ENCODE measurements at places on chromosomes 3 and 15.
A peak's percentile ranks its signal among the peaks of the same experiment; 100 is the strongest.

DNA sequence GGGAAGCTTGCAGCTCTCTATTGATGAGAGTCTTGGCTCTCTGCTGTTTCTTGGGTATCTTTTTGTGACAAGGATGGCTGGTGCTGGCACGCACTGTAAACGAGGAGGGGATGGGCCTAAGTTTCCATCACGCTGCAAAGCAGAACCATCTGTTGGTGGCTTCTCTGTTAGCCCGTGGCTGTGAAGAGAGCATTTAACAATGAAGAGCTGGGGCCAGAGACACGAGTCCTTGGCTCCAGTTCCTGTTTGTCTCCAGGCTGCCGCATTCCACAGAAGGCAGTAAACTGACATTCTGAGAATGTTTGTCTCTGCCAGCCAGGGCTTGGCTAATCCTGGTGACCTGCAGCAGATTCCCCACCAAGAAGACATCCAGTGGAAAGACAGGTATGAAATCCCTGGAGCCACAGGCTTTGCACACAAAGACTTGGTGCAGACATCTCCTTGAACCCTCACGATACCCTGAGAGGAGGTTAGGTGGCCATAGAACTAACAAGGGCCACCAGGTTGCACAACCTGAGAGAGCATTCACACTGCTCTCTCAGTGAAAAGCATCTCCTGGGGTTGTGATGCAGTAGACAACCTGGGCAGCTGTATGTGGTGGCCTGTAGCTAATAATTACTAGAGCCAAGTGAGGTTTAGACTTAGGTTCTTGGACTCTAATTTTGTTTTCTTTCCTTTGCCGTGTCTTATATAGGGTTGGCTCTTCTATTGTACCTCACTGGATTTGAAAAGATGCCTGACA lies 130.9 kb downstream of the ASB7 start:
- peak; percentile 39 for DNase-seq

DNA sequence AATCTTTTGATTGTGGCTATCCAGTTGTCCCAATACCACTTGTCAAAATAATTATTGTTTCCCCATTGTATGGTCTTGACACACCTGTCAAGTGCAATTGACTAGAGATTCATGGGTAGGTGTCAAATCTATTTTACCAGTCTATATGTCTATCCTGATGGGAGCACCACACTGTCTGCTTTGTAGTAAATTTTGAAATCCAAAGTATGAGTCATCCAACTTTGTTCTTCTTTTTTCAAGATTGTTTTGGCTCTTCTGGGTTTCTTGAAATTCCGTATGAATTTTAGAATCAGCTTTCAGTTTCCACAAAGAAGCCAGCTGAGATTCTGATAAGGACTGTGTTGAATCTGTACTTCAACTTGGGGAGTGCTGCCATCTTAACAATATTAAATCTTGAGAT lies 71.9 kb downstream of the CSNK1G1 start:
- DNase-seq: peak; percentile 33

DNA sequence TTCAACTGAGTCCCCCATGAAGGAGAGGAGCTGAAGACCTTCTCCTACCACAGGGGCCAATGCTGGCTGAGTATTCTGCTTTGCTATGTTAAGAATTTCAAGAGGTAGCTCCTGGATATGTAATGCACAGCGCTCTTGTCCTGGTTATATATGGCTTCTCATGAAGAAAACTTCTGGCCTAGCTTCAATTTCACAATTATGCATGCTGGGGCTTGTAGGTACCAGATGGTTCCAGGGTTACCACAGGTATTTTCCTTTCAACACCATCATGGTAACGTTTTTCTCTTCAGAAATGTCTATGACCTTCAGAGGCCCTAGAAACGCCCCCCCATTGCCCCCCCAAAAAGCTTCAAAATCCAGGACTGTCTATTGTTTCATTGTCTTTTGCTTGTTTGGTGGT lies 311.7 kb upstream of the ICE2 start:
- peak; percentile 52 for DNase-seq

DNA sequence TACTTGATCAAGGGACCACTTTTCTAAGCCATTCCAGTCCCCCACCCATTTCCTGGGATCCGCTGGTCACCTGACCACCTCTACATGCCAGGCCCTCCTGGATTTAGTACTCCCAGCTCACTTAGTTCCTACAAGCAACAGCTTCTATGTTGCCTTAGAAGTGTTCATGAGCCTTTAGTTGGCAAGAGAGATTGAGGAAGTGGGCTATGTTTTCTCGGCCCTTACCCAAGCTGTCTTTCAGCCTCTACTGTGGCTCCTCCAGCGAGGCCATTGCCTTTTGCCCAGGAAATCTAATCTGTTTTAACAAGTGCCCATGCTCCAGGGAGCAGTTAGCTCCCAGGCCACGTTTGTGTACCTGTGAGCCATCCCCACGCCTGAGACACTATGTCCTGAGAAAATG lies 4.5 kb upstream of the PRKAR2A start:
- DNase-seq: no peak

GRCh38 chr15:99210334-99210733 lies 39.0 kb downstream of the TTC23 start:
- no peak for DNase-seq

DNA sequence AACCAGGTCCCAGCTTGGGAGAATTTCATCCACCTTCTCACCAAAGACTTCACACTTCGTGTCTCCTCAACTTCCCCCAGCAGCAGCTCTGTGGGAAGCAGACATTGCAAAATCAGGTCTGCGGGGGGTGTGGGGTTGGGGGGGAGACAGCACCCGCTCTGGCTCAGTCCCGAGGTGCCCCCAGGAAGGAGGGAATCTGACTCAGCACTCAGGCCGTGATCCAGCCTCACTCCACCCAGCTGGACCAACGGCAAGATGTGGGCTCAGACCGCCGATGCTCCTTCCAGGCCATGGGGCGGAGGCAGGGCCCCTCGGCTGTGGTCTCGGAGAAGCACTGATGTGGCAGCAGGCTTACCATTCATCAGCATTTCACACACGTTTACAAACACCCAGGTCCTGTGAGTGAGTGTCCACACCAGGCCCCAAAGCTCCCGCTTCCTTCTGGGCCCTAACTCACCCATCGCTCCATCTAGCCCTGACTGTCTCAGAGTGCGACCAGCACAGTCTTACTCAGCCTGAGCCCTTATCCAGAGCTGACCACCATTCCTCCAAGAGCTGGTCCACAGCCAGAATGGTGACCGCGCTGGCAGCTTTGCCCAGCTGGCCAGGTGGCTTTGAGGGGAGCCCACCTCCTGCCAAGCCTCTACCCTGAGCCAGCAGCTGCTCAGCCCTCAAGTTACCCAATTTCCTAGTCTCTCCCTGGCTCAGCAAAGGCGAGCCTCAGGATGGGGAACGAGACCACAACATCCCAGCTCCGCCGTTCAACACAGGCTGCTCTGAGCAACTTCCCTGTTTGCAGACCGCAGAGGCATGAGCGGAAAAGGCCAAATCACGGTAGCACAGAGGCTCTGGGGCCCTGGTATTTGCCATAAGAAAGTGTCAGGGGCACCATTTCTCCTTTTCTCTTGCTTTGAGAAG lies 3.3 kb downstream of the STAB1 start:
- no peak for DNase-seq

DNA sequence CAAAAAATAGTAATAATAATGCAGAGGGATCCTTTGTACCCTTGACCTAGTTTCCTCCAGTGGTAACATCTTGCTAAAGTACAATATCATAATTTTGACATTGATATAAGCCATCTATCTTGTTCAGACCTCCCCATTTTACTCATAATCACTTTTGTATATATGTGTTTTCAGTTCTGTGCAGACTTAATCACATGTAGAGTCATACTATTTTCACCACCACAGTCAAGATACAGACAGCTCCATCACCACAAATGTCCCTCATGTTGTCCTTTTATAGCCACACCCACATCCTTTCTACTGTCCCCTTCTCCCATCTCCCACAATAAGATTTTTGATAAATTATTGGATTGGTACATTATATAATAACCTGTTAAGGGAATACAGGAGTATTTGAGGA lies 25.4 kb downstream of the ZNF609 start:
- no peak for DNase-seq

GRCh38 chr15:29880341-29880740 lies 58.1 kb upstream of the TJP1 start:
- DNase-seq: peak; percentile 23

DNA sequence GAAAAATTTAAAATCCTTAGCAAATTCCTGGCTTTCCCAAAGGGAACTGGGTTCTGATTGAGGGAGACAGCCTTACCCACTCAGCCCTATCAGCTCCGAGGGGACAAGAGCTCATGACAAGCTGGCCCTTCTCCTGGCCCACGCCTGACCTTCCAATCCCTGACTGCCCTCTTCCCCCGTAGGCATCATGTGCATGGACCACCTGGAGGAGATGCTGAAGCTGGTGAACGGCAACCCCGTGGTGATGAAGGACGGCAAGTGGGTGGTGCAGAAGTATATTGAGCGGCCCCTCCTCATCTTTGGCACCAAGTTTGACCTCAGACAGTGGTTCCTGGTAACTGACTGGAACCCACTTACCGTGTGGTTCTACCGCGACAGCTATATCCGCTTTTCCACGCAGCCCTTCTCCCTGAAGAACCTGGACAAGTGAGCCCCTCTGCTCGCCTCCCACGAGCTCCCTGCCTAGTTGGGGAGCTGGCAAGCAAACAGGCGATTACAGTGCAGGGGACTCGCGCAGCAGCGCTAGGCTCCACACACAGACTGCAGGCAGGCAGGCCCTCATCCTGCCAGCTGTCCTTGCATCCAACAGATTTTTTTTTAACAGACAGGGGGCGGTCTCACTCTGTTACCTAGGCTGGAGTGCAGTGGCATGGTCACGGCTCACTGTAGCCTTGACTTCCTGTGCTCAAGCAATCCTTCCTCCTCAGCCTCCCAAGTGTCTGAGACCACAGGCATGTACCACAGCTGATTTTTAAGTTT lies 16.8 kb downstream of the RPUSD3 start:
- no peak for DNase-seq

DNA sequence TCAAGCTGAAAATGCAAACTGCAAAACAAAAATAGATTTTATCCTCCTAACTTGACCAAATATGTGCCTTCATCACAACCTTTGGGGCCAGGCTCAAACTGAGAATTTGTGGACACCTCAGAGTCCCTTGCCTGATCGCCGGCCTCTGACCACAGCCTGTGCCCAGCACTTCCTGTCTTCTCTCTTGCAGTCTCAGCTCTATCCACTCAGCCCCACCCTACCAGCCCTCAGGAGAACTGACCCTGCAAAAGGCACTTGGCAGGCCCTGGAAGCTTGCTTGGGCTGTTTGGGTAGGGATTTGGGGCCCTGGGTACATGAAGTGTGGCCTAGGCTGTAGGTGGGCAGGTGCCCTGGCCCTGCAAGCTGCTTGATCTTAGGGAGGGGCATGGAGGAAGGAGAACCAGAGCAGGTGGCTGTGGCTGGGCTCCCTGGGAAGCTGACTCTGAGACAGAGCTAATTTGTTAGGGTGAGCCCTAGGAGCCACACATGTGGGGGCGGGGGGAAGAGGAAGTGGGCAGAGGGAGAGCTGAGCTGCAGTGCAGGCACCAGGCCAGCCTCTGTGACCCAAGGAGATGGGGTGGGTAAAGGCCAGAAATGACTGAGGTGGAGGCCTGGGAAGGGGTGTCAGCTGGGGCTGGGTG lies 8.6 kb downstream of the CLEC3B start:
- no peak for DNase-seq

GRCh38 chr3:17833786-17834559 lies 91.5 kb upstream of the TBC1D5 start:
- DNase-seq: peak; percentile 73

DNA sequence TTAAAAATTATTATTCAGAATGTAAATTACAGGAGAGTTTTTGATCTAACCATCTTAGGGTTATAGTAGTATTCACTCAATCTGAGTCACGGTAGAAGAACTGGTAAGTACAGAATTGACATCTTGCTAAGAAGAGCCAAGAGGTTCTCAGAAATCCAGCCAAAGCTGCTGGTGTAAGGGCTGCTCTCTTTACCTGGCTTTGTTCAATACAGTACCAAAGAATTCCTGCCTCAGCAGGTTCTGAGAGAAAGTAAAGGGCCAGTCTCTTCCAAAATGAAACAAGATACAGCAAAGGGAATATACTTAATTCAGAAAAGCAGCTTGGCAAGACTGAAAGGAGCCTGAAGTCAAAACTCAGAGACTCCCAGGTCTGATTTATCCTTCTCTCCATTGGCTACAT lies 193.1 kb downstream of the TNIK start:
- no peak for DNase-seq

GRCh38 chr3:104629038-104629437 lies 737.7 kb upstream of the ALCAM start:
- DNase-seq: peak; percentile 61

DNA sequence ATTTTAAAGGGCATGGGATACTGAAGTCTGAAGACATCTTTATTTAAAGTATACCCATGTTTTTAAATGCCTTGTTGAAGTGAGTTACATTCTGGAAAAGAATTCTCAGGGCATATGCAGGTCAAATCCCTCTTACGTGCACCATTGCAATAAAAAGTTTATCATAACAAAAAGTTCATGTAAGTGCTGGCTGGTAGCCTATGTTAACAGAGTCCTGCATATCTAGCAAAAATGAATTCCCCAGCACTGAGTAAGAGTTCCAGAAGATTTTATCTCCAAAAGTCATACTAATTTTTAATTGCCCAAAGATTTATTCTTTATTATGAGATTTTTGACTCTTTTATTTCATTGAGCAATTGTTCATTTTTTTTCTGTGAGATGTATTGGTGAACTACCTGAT lies 104.7 kb upstream of the ROBO1 start:
- DNase-seq: peak; percentile 62

DNA sequence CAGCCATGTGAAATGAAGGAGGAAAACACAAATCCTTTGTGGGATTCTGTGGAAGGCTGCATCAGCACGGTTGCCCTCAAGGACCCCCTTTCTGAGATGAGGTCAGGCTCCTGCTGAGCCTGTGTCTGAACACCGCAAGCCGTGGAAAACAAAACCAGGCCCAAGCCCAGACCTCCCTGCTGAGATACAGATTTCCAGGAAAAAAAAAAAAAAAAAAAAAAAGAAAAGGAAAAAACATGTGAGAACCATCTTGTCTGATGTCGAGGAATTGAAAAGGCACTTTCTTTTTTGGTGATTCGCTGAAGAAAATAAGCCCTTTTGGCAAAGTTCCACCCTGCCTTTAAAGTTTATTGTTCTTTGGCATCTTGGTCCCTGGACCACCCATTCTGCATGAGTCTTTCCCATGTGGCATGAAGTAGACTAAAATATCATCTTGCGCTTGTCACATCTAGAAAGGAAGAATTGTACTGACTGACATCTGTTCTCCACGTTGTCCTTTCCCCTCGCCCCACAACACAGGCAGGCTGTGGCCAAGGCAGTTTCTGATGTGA lies 117.6 kb downstream of the CHST2 start:
- no peak for DNase-seq

DNA sequence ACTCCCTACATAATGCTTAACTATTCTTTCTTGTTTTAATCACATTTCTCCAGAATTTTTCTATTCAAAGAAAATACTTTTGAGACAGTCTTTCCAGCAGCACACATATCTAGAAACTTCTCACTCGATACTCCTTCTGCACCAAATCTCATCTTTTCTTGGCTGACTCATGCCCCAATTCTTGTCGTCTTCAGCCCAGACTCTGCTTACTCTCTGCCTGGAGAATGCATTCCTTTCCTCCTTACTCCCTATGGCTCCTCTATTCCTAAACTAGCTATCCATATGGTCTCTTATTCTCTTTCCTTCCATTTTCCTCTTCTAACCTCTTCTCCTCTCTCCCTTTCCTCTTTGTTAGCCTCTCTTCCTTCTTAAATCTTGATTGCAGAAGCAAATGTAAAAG lies 158.7 kb downstream of the GBE1 start:
- DNase-seq: no peak

Data from mammary epithelial cell (primary cell).